ENCODE measurements at places on chromosomes 1 and 21.

- DNase-seq = no peak
These were observed 3.9 kb upstream of the CD1C start for GRCh38 chr1:158285756-158286241.

- DNase-seq = no peak
These were observed 361.9 kb downstream of the HLX start for GRCh38 chr1:221241157-221241556.

DNA sequence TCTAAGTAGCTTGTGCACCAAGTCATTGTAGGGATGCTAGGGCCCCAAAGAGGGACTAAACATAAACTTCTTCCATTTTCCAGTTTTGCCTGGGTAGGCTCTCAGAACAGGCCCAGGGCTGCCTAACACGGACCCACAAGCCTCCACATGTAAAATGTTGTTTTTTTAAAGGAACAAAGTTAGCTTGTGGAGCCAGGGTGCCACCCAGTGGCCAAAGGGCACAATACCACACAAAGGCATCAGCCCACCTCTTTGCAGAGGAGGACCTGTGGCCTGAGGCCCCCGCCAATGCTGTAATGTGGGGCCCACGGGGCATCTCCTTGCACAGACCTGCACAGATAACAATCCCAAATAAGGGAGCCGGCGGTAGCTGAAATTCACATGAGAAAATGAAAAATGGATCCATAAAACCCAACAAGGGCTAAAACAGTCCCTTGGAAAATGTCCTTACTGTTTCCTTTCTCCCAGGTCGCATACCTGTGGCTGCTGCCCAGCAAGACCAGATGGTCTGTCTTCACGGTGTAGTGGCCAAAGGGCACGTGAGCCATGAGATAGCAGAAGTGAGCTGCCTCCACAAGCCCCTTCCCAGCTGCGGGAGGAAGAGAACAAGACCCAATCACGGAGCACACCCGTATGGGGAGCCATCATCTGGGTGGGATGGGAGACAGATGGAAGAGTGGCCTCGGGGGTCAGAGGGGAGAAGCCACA, 23.8 kb downstream of the SEC16B start:
- DNase-seq = peak; percentile 91

GRCh38 chr1:98331718-98332311, 329.7 kb upstream of the SNX7 start:
- no peak for DNase-seq

- no peak for DNase-seq
These were observed 244.1 kb downstream of the GRIK3 start for GRCh38 chr1:36790191-36790590.

GRCh38 chr21:43191521-43191920, 22.7 kb downstream of the CRYAA start:
- peak; percentile 32 for DNase-seq

DNA sequence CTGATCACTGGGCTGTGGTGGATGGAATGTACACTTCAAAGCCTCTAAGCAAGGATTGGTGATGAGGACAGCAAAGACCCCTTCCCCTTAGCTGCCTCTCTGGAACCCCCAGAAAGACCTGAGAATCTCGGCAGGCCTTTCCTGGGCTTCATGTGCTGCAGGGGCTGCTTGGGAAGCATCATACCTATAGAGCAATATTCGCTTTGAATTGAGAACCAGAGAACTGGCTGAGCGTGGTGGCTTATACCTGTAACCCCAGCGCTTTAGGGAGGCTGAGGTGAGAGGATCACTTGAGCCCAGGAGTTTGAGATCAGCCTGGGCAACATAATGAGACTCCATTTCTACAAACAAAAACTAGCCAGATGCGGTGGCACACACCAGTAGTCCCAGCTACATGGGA, 22.0 kb downstream of the CSF1 start:
- no peak for DNase-seq

DNA sequence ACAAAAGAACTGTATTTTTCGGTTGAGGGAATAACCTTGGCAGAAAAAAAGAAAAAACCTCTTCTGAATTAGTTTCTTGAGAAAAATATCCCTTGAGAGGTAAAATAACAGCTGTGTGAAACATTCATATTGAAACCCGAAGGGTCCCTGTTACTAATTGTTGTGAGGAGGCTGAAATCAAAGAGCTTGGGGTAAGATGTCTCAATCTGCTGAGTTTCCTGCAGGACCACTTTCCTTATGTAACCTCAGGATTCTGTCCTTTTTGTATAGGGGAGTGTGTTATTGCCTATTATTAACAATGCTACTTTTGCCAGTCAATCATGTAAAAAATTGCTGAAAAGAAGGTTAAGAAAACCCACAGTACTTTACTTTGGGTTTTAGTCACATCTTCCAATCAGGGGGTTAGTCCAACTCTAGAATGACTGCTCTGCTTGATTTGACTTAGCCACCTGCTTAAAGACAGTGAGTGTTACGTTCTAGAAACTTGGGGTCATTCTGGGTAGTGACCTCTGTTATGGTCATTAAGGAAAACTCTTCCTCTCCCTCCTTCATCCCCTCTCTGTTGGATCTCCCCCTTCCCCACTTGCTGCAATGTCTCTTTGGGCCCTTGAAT, 138.8 kb downstream of the GIPC2 start:
- no peak for DNase-seq

DNA sequence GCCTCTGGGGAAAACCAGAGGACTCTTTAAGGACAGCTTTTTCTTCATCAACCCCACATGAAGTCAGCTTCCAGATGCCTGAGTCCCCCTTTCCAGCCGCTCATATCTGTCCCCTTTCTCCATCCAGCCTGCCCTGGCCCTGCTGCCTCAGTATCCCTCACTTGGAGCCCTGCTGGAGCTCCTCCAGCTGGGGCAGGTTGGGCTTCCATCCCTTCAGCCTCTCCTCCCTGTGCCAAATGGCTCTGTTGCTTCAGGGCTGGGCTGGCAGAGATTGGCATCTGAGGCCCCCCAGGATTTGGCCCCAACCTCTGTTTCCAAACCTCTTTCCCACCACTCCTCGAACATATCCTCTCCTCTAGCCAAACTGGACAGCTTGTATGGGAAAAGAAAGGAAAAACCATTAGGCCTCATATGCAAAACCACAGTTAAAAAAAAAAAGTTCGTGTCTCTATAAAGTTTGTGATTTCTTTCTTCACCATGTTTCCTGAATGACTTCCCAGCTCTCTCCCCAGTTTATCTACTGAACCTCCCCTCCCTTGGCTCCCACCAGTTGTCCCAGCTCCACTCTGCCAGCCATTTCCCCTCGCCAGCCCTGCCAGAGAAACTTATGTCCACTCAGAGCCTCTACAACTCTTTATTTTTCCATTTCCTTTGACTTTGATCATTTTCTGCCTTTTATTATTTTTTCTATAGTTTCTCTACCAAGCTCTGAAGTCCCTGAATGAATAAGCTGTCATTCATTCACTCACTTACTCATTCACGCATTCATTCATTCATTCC, 217.9 kb downstream of the FOXD2 start:
- DNase-seq = peak; percentile 26

- DNase-seq = no peak
These were observed 35.9 kb downstream of the VPS26C start for GRCh38 chr21:37231249-37231645.

DNA sequence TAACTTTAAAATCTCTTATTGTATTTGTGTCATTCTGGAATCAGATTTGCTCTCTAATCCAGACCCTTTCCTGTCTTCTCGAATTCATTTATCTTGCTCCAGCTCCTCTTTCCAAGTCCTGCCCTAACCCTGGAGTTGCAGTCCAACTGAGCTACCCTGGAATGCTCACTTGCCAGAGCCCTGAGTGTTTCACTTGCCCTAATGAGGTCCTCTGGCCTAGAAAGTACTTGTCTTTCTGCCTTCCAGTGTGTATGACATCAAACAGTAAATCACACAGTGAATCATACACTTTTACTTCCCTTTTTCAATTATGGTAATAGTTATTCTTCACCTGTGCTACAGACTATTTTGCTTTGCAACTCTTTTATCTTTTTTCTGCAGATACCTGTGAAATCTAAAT, 96.9 kb downstream of the NEK7 start:
- DNase-seq = peak; percentile 69

DNA sequence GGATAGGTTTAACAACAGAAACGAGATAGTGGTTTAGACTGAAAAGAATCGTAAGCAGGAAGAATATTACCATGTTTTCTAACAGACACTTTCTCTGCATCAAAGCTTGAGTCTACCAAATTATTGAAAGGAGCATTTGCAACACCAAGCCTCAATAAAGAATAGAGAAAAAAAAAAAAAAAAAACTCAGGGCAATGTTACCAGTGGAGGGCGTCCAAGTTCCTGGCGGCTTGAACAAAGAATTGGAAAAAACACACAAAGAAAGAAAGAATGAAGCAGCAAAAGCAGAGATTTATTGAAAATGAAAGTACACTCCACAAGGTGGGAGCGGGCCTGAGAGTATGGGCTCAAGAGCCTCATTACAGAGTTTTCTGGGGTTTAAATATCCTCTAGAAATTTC, 686.5 kb upstream of the ADGRL2 start:
- no peak for DNase-seq

DNA sequence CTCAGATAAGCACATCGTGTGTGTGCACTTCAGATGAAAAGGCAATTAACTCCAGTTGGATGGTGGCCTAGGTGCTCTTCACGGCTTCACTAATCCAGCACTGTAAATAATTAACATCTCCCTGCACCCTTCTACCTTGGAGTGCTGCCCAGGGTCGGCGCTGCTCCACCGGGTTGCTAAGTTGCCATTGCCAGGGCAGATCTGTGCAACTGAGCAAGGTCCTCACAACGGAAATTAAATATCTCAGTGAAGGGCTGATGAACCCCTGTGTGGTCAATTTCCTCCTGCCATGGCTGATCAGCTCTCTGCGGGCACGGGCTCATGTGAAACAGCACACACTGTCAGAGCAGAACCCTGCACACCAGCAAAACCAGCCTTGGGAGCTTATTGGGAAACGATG, 63.2 kb downstream of the SYDE2 start:
- no peak for DNase-seq

GRCh38 chr1:81834921-81835698, 34.4 kb downstream of the ADGRL2 start:
- DNase-seq = no peak

GRCh38 chr1:228846952-228847351, 111.7 kb downstream of the RHOU start:
- no peak for DNase-seq

GRCh38 chr1:225652729-225653462, at the start of gene ENAH:
Gene ENAH (minus strand): TSS chr1:225653123. CDS start chr1:225652690, 433 bp downstream.
- peak; percentile 90 for DNase-seq

DNA sequence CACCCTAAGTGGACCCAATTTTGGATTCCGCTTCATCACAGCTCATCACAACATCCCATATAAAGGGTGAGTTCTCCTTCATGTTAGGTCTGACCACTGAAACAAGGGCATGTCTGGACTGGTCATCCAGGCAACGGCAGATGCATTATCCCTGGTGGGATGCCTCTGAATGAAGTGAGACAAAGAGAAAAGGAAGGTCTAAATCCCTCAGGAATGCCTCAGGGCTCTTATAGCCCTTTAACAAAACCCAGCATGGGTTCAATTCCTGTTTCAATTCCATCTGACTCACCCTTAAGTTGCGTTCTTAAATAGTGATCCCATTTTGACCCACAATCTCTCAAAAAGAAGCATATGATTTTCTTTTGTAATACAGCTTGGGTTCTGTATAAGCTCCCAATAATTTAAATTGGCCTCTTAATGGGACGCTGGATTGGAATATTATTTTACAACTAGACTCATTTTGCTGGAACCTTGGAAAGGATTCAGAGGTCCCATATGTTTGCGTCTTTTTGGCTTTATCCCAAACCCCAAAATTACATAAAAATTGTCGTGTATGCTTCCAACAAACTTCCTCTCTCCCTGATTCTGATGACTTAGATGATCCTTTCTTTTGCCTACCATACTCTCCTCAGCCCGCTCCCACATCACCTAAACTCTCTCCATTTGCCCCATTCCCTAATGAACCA, 287.4 kb upstream of the ZP4 start:
- DNase-seq = no peak

GRCh38 chr1:165397944-165398343, 41.4 kb upstream of the LMX1A start:
- DNase-seq = peak; percentile 85

GRCh38 chr1:67880056-67880601, 46.9 kb upstream of the GNG12 start:
- no peak for DNase-seq

GRCh38 chr1:75611014-75611413, at the start of gene SLC44A5:
Gene SLC44A5 (minus strand): TSS chr1:75611114. CDS start chr1:75541447, 69,667 bp downstream.
- no peak for DNase-seq

GRCh38 chr1:179038528-179039281, 13.0 kb downstream of the FAM20B start:
- no peak for DNase-seq

- peak; percentile 66 for DNase-seq
These were observed 481.7 kb upstream of the NR5A2 start for GRCh38 chr1:199545780-199546179.

DNA sequence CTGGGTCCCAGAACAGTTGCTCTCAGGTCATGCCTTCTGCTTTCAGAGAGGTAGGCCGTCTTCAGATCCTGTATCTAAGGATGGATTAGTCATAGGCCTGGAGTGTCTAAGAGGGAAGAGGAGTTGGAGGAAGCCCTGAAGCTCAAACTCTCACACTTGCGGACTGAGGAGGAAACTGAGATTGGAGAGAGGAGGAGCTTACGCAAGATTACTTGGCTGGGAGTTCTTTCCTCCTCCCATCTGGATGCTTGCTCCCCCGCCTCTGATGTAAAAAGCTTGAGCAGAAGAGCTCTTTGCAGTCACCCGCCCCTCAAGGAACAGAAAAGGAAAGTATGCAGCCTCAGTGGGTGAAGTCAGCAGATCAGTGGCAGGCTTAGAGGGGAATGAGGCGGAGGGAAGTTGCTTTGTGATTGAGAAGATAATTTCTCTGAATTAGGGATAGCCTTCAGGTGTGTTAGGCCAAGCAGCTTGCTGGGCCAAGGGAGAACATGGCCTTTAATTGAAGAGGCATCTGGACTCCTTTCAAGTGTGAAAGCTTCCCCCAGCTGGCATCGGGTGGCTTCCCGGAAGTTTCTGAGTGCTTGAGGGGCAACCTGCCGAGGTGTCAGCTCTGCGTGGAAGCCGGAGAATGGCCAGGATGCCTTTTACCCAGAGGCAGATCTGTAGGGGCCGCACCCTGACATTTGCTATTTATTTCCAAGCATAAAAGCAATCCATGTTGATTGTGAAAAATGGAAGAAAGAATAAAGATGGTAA, 6.6 kb downstream of the ADORA1 start:
- peak; percentile 84 for DNase-seq

DNA sequence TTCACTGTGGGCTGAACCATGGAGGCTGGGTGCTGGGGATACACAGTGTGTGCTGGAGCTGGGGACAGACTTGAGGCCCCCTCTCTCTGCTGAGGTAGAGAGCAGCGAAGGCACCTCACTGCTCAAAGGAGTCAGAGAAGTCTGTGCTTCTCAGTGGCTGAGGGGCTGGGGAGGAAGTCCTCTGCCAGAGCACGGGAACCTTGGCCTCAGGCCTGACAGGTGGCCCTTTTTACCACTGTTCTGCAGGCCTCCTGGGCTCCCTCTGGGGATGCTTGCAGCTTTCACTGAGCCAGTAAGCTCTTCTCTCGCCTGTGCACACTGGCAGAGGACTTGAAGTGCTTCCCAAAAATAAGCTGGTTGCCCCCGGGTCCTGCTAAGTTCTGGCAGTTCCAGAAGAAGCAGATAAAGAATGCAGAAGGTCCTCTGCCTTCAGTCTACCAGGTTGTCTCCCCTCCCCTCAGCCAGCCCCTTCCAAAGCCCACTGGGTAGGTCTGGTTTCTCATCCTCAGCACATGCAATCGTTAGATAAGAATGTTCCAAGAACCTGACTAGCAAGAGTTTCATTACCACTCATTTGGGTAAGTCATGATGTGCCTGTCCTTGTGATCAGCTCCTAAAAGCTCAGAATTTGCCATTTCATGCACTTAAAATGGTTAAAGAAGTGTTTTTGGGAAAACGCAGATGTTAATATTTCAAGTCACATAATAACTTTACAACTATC, 53.9 kb downstream of the TENT5C start:
- no peak for DNase-seq

Data from islet precursor cell (in vitro differentiated cells).